Articular chondrocyte of knee joint (primary cell): ENCODE measurements at places on chromosomes 6 and 20. TPM values are rescaled to one million over a fixed set of nuclear protein-coding genes. Genes with fewer than 3 reads are reported as not detected.

The TUBB2B gene
- total RNA-seq = 11.5 and 31.1 TPM in 2 replicates

The CALHM6 gene
- 1.4 and 3.0 TPM in 2 replicates for total RNA-seq

The SAMD10 gene
- total RNA-seq = 0.43 and 0.65 TPM in 2 replicates

The OPRM1 gene
- total RNA-seq = not detected in 2 replicates

The GFOD1 gene
- total RNA-seq = 2.9 and 3.3 TPM in 2 replicates

The RBBP8NL gene
- not detected in 2 replicates for total RNA-seq

The LRRC1 gene
- total RNA-seq = 6.1 and 8.1 TPM in 2 replicates

The PLEKHG1 gene
- 0.91 and 2.3 TPM in 2 replicates for total RNA-seq

The PRND gene
- not detected in 2 replicates for total RNA-seq

The EEF1A2 gene
- 0.13 TPM in 1 of 2 replicates, not detected in the other for total RNA-seq

The BPIFB4 gene
- total RNA-seq = not detected in 2 replicates

The GNMT gene
- 0.11 TPM in 1 of 2 replicates, not detected in the other for total RNA-seq

The TBP gene
- total RNA-seq = 12.4 and 13.1 TPM in 2 replicates

The TOMM6 gene
- total RNA-seq = 77.0 and 93.5 TPM in 2 replicates

The SCAF8 gene
- 44.6 and 46.7 TPM in 2 replicates for total RNA-seq

The SLC17A9 gene
- 6.7 and 6.9 TPM in 2 replicates for total RNA-seq

The MROH8 gene
- 4.1 and 6.4 TPM in 2 replicates for total RNA-seq

The SPEF1 gene
- total RNA-seq = 0.22 TPM in 1 of 2 replicates, not detected in the other

The RIPPLY2 gene
- under 0.01 and 0.43 TPM in 2 replicates for total RNA-seq

The F13A1 gene
- total RNA-seq = 0.13 and 0.54 TPM in 2 replicates

The MATN4 gene
- total RNA-seq = not detected in 2 replicates

The TNXB gene
- total RNA-seq = 23.9 and 41.1 TPM in 2 replicates

The L3MBTL1 gene
- total RNA-seq = 7.7 and 9.0 TPM in 2 replicates

The TRIM15 gene
- total RNA-seq = not detected in 2 replicates

The CFAP61 gene
- not detected in 2 replicates for total RNA-seq

The DHX35 gene
- total RNA-seq = 8.0 and 10.8 TPM in 2 replicates

The SMLR1 gene
- not detected in 2 replicates for total RNA-seq

The MYH7B gene
- total RNA-seq = 0.11 and 0.13 TPM in 2 replicates

The SLC25A27 gene
- 15.4 and 18.9 TPM in 2 replicates for total RNA-seq

The BTN1A1 gene
- total RNA-seq = not detected in 2 replicates

The DEFB124 gene
- total RNA-seq = not detected in 2 replicates

The SKIC2 gene
- 35.3 and 40.4 TPM in 2 replicates for total RNA-seq

The EPPIN gene
- not detected in 2 replicates for total RNA-seq

The PAX1 gene
- not detected in 2 replicates for total RNA-seq

The KCNQ5 gene
- total RNA-seq = 11.9 and 55.2 TPM in 2 replicates

The TASP1 gene
- total RNA-seq = 27.0 and 27.4 TPM in 2 replicates

The GRIK2 gene
- 0.32 and 0.52 TPM in 2 replicates for total RNA-seq

The PRR18 gene
- total RNA-seq = 0.13 TPM in 1 of 2 replicates, not detected in the other

The ZSCAN23 gene
- 2.5 and 5.9 TPM in 2 replicates for total RNA-seq

The GABRR1 gene
- total RNA-seq = not detected in 2 replicates

The RAD21L1 gene
- not detected in 2 replicates for total RNA-seq

The SIRPD gene
- total RNA-seq = not detected in 2 replicates

The TRIM40 gene
- total RNA-seq = not detected in 2 replicates

The TGM3 gene
- total RNA-seq = 0.39 and 0.43 TPM in 2 replicates

The MDN1 gene
- total RNA-seq = 19.5 and 24.0 TPM in 2 replicates

The HLA-DPA1 gene
- 7.6 and 11.9 TPM in 2 replicates for total RNA-seq

The ADGRG6 gene
- 71.5 and 95.1 TPM in 2 replicates for total RNA-seq

The NAA20 gene
- 45.2 and 54.4 TPM in 2 replicates for total RNA-seq

The ARFGEF2 gene
- 46.5 and 46.6 TPM in 2 replicates for total RNA-seq

The LY6G6F gene
- not detected in 2 replicates for total RNA-seq

The SH3BGRL2 gene
- 2.9 and 5.1 TPM in 2 replicates for total RNA-seq

The GSTA4 gene
- total RNA-seq = 69.4 and 69.5 TPM in 2 replicates

The ECT2L gene
- under 0.01 and 0.11 TPM in 2 replicates for total RNA-seq

The SLA2 gene
- under 0.01 TPM in 1 of 2 replicates, not detected in the other for total RNA-seq

The TXLNB gene
- total RNA-seq = under 0.01 and 1.1 TPM in 2 replicates
